ENCODE measurements at places on chromosomes 5 and 9.
A peak's percentile ranks its signal among the peaks of the same experiment; 100 is the strongest.

DNA sequence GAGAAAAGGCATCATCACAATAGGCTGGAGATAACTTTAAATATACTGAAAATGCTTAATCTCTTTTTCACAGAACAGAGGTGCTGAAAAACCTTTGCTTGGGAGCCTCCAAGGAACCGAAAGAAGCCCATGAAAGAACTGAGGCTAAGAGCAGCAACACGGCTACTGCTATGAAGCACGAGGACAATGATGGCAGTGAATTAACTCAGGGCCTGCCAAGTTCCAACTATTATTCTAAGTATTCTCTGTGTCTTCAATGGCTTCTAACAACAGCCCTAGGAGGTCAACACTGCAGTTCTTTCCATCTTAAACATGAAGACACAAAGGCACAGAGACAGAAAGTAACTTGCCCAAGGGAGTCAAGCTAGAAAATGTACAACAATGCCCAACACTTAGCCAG, 293.0 kb upstream of the DAP start:
- no peak for DNase-seq

DNA sequence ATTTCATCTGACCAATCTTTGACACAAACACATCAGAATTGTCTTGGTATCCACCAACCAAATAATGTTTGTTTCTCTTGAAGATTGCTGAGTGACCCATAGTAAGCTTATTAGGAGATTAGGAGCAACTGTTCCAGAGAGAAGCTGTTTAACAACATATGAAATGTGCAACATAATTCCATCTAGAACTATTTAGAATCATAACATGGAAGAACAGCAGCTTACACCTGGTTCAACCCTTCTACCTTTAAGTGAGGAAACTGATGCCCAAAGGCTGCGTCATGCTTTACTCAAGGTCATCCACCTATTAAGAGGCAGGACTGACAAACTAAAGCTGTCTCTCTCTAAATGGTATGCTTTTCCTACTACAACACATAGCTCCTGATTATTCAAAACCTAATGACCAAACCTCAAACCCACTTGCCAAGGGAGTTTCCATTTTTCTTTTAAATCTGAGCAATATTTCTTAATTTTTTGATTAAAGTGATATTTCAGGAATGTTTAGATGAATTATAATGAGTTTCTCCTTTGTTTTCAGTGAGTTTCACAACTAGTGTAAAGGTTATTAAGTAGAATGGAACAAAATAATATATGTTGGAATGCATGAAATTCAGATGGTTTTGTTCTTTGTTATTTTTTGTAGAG, 545.9 kb downstream of the RAB3C start:
- DNase-seq = peak; percentile 47

DNA sequence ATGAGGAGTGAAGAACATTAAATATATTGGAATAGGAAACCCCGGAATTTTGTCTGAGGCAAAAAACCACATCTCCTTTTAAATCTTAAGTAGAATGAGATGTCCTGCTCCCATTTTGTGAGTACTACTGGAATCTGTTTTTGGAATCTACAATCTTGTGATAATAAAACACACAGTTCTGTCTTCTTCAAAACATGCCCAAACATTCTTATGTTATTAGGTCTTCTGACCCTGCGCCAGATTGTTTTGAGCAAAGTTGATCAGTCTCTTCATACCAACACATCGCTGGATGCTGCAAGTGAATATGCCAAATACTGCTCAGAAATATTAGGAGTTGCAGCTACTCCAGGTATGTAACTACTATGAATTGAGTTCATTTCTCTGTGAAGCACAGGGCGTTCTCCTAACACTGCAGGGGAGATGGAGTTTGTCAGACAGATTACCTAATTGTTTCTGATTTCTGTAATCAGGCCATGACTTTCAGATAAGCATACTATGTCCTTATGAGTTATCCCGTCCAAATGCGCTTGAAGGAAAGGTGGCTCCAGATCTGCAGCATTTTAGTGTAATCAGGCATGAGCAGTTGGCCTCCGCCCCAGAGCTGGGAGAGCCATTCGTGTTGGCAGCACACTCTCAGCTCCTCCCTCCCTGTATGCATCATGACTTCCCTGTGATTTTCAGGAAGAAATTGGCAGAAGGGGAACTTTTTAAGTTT, 88.0 kb downstream of the NLN start:
- no peak for DNase-seq

GRCh38 chr5:142901476-142902185, 131.5 kb downstream of the ARHGAP26 start:
- no peak for DNase-seq

DNA sequence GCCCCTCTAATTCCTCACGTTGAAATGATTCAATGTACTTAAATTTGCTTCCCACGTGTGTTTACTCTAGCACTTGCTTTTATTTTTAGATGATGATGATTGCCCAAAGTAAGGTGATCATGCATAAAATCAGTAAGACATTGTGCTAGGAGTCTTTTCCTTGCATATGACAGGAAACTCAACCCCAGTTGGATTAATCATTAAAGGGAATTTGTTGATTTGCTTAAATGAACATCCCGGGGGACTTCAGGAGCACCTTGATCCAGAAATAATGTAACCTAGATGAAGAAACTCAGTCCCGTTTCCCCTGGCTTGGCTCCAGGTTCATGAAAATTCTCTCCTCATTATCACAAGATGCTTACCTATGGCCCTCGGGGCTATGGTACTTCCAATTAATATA, 106.1 kb upstream of the STC2 start:
- DNase-seq = no peak

- DNase-seq = peak; percentile 37
These were observed 849 bp downstream of the RORB start for GRCh38 chr9:74497748-74498620.
